Activated CD4-positive, alpha-beta T cell treated with anti-CD3 and anti-CD28 coated beads, Interleukin-2, amount 50 U/mL, for 1 hour (primary cell): ENCODE measurements at places on chromosomes 5 and 9.

GRCh38 chr5:180072556-180072955 lies 997 bp upstream of the RNF130 start:
- no peak for DNase-seq

- DNase-seq, result no peak
Observed at GRCh38 chr9:99563364-99563763, 258.3 kb upstream of the NR4A3 start.

DNA sequence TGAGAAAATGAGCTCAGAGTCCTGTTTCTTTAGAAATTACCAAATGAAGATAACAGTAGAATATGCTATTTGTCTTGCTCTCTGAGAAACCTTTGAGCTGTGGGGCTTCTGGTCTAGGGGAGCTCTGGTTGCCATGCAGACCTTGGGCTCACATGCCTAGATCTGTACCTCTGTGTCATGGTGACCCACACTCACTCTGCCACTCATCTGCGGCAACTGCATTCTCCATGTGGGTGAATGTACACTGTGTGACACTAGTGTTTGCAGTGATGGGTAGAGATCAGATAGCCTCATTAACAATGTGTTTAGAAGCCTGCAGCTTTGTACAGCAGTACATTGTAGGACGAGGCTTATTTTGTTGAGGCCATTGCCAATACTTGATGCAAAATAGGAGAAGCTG lies 521.2 kb downstream of the CHSY3 start:
- no peak for DNase-seq

- no peak for DNase-seq
Observed at GRCh38 chr5:17436350-17436749, 61.7 kb upstream of the TAF11L2 start.

- DNase-seq, result no peak
Observed at GRCh38 chr5:78661691-78662090, 13.1 kb upstream of the LHFPL2 start.

- DNase-seq, result no peak
Observed at GRCh38 chr9:133979273-133979920, 12.7 kb downstream of the VAV2 start.

DNA sequence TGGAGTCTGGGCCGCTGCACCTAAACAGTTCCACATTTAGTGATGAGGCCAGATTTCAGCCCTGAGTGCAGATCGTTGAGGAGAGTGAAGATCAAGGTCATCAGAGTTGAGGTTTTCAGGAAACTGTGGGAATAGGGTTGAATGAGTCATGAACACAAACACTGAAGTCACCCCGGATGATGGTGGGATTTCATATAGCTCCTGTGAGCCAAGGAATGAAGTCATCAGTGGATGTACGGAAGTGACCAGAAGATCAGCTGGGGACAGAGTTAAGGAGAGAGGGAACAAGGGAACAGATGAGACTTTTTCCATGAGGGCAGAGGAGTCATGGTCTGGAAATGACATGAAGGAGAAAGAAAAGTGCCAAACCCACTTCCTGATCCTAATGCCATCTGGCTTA lies 36.5 kb downstream of the PALM2AKAP2 start:
- no peak for DNase-seq

GRCh38 chr9:121773286-121773953 lies 122.0 kb downstream of the DAB2IP start:
- DNase-seq, result no peak

DNA sequence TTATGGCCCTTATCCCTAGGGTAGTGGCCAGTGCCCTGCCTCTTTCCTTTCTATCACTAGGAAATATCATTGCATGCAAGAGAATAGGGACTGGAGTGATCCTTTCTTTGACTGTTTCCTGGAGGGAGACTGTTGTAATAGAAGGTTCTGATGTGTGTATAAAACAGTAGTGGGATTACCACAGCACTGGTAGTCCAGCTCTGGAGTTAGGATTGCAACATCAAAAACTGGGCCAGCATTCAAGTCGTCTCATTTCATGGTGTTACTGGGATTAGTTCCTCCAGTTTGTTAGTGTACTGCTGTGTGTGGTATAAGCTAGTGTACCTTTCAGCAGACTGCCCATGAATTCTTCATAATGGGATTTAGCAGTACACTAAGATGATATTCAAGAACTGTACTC lies 45.8 kb downstream of the KIAA1958 start:
- DNase-seq, result no peak

GRCh38 chr5:38518341-38518740 lies 38.1 kb downstream of the LIFR start:
- DNase-seq, result no peak

- no peak for DNase-seq
Observed at GRCh38 chr9:37953775-37954437, 50.0 kb upstream of the SLC25A51 start.

DNA sequence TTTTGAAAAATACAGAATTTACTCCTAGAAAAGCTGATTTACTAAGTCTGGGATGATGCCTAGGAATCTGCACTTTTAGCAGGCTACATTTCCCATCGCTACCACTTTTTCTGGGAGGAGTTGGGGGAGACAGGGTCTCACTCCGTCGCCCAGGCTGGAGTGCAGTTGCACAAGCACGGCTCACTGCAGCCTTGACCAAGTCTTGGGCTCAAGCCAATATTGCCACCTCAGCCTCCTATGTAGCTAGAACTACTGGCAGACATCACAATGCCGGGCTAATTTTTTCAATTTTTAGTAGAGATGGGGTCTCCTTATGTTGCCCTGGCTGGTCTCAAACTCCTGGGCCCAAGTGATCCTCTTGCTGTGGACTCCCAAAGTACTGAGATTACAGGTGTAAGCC lies 85.9 kb downstream of the NR6A1 start:
- DNase-seq, result no peak

DNA sequence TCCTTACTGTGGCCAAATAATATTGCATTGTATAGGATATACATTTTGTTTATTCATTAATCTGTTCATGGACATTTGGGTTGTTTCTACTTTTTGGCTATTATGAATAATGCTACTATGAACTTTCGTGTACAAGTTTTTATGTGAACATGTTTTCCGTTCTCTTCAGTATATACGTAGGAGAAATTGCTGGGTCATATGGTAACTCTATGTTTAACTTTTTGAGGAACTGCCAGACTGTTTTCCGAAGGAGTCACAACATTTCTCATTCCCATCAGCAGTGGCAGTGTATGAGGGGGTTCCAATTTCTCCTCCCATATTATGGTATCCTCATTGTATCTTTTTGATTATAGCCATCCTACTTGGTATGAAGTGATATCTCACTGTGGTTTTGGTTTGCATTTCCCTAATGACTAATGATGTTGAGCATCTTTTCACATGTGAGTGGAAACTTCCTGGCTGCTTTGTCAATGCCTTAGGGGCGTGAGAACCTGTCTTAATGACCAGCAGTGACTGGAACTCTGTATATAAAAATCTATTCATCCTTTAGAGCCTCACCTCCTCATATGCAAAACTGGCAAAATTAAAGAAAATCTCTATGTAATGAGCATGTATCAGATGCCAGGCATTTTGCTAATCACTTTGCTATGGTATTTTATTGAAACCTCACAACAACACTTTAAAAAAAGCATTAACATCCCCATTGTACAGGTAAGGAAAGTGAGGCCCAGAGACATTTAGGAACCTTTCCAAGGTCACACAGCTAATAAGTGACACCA lies 47.8 kb upstream of the TGFBR1 start:
- no peak for DNase-seq

GRCh38 chr5:69308046-69308553 lies 24.5 kb downstream of the CCDC125 start:
- no peak for DNase-seq

GRCh38 chr5:1315018-1315708 lies 20.3 kb upstream of the TERT start:
- DNase-seq, result no peak

DNA sequence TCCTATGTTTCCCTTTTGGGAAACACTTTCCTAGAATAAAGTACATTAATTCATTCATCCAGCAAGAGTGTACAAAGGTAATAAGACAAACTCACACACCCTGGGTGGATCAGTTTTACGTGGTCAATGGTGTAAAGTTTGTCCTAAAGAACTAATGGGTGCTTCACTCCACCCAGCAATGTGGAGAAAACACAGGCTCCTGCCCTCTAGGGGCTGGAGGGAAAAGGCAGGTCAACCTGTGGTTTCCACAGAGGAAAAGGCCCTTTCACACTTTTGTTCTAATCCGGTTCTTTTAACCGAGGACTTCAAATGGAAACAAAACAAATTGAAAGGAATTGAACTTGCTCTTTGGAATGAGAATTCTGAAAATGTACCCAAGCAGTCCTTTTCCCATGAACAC lies 80.9 kb upstream of the SPOCK1 start:
- no peak for DNase-seq

GRCh38 chr5:168299372-168299771 lies 7.9 kb downstream of the WWC1 start:
- no peak for DNase-seq

DNA sequence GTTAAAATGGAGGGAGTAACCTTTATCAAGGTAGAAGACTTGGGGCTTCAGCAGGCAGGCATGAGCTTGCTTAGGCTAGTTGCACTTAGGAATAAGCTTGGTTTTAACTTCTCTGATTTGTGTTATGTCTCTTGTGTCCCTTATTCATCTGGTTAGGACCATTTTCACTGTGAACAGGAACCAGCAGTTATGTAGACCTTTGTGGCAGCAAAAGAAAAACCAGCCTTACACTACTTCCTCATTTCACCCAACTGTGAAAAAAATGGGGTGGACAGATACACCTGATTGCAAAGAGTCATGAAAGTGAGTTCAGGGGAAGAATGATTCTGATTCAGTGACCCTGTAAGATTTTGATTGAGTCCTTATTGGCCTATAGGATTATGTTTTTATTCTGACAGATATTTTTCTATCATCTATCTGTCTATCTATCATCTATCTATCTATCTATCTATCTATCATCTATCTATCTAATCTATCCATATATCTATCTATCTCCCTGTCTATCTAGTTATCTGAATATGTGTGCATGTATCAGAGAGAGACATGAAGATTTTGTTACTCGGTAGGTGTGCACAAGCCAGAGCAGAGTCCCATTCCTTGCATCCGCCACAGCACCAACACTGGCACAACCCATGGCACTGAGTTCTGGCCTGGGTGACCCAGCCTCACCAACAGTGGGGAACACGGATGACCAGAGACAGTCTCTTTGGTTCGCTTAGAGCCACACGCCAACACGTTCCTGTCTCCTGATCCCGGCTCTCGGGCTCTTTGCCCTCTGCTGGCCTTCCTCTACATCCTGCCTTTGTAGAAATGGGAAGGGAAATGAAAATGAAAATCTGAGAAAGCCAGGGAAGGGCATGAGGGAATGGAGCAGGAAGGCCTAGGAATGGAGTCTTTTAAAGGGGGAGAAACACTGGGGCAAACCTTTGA lies 1.3 kb upstream of the ZNF366 start:
- no peak for DNase-seq

- no peak for DNase-seq
Observed at GRCh38 chr9:91777292-91777830, 172.7 kb downstream of the ROR2 start.

GRCh38 chr9:87818308-87818707 lies 64.4 kb upstream of the SPATA31E1 start:
- DNase-seq, result no peak

- no peak for DNase-seq
Observed at GRCh38 chr5:167950126-167950721, 341.2 kb upstream of the WWC1 start.

DNA sequence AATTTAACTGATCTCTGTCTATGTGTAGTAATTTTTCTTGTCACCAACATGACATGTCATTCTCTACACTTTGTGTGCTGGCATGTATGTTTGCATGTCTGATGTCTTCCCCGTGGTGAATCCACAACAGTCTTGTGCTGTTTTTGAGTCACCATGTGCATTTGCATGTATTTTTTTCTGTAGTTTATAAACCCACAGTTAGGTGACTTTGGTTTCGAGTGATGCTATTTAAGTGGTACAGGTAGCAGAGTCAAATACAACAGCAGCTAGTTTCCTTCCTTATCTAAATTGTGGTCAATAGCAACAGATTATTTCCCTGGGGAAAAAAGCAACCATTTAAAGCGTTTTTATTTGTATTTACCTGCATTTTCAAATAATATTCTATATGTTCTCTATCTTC lies 89.9 kb upstream of the FSD1L start:
- DNase-seq, result no peak

DNA sequence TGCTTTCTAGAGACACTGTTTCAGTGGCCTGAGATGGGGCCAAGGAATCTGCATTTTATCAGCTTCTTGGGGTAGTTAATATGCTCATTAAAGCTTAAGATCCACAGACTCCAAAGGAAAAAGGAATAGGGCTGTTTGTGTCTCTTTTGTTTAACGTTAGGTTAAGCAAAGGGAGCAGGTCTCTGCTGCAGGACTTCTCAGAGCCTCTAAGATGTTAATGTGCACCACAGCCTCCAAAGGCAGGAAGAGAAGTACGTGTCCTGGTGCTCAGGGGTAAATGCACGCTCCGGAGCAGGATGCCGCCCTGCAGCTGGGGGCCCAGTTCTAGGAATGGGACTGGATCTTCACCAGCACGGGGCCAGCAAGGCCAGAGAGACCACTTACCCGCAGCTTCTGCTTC lies 19.6 kb downstream of the SPARC start:
- no peak for DNase-seq

- no peak for DNase-seq
Observed at GRCh38 chr5:61417851-61418250, 85.8 kb downstream of the ZSWIM6 start.

DNA sequence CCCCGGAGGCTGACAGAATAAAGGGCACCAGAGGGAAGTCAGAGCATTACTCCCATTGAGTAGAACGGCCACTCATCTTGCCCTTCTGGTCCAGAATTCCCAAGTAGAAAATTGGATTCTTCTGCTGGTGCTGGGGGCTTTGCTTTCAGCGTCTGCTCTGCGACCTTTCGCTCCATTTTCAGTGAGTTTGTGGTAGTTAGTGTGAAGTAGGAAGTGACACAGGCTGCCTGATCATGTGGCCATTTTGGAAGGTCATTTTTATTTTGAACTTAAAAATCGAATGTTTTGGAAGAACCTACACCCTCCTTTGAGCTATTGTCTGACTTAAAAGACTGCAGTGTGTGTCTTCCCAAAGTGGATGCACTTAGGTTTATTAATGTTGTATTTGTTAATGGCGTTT lies 56.7 kb upstream of the FAM120AOS start:
- no peak for DNase-seq

DNA sequence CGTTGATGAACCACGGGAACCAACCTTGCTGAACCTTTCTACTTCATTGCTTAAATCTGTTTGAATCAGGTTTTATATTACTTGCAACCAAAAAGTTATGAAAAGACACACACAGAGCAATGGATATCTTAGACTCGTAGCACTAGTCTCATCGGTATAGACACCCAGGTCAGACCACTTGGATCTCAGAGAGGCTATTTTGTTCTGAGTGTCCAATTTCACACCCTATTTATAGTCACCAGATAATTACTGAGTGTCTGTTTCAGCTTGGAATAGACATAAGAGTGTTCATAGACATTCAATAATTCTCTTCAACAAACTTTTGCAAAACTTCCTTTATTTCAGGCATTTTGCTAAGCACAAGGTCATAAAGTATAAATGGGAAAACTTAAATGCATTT lies 145.4 kb upstream of the EGFLAM start:
- DNase-seq, result no peak
